Activated effector memory CD4-positive, alpha-beta T cell treated with anti-CD3 and anti-CD28 coated beads, Interleukin-2, amount 50 U/mL, for 16 hours (primary cell): ENCODE measurements at places on chromosomes 5 and 9.

DNA sequence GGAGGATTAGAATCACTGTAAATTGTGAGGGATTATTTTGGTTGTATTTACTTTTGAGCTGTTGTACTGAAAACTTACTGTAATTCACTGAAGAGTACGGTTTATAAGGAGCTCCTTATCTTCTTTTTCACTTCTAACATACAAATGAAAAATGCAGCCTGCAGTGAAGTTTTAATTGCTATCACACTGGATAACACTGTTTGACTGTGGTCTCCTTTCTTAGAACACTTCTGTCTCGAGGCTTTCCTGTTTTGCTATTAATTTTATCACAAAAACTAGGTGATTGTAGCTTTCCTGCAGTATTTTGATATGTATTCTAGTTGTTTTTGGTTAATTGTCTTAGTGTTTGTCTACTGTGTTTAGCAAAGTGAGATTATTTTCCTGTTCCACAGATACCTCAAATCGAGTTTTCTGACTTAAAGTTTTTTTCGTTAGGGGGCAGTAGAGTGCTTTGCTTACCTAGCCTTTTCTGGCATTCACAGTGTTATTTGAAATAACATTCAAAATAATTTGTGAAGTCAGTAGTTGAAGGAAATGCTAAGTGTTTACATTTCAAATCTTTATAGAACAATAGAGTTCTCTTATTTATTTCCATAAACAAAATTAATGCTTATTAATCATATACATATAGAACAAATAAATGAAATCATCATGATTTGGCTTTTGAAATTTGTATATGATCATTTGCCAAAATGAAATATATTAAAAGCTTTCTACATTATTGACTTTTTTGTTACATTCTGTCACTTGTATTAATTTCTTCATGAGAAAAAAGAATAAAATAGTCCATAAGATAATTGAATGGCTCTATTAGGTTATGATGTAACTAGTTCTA lies 52.9 kb downstream of the COMMD10 start:
- DNase-seq: no peak

DNA sequence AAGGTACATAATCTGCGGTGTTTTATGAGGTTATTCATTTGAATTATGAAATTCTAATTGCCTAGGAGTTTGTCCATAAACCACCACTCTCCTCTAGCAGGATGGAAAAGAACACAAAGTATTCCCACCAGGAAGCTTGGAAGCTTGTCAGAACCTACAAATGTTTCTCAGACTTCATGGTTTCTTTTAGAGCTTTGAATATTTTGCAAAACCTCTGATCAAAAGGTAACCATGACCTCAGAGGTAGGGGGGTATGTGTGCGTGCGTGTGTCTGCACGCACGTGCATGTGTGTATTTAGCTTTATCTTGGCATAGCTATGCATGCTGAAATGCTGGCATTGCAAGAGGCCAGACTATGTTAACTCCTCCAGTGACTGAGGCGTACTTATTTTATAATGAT lies 847.0 kb downstream of the TLE1 start:
- no peak for DNase-seq

- no peak for DNase-seq
These were observed 37.6 kb upstream of the MAN2A1 start for GRCh38 chr5:109652096-109652495.

DNA sequence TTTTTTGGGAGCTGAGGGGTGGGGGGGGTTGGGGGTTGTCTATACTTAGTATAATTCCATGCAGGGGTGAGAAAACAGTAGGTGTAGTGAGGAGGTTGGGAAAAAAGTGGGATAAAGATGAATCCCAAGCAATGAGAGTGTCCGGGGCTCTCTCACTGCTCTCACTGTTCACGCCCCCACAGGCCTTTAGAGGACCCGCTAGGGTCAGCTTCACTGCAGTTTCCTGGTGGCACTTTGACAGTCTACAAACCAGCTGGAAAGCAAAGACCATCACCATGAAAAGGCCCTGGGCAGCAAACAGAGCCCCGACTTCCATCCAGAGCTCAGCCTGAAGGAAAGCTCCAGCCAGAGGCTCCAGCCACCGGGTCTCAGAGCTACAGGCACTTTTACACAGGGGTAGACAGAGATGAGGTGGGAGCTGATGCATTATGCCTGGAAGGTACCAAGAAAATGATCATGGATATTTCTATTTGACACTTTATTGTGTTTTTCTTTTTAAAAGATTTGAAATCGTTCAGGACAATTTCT lies 355.1 kb downstream of the ADAMTS6 start:
- DNase-seq: no peak

GRCh38 chr9:129712634-129713401 lies 40.0 kb downstream of the PTGES start:
- no peak for DNase-seq

GRCh38 chr5:61363401-61364114 lies 31.5 kb downstream of the ZSWIM6 start:
- no peak for DNase-seq
